ENCODE measurements at places on chromosomes 2 and 18. TPM values are rescaled to one million over a fixed set of nuclear protein-coding genes. Genes with fewer than 3 reads are reported as not detected.

KCNE4 gene
- total RNA-seq: not detected

TRIM43 gene
- total RNA-seq: not detected

CD8A gene
- 0.18 TPM for total RNA-seq

- no peak overlapping the region for H3K4me3 ChIP-seq
- no peaks in the 10 kb centered on the region for H3K36me3 ChIP-seq
- H3K27ac ChIP-seq: no peak overlapping the region
- no peaks in the 10 kb centered on the region for H3K4me1 ChIP-seq
- DNase-seq: no peak
Measured at GRCh38 chr2:29628862-29629261, 292.5 kb downstream of the ALK start.

DNA sequence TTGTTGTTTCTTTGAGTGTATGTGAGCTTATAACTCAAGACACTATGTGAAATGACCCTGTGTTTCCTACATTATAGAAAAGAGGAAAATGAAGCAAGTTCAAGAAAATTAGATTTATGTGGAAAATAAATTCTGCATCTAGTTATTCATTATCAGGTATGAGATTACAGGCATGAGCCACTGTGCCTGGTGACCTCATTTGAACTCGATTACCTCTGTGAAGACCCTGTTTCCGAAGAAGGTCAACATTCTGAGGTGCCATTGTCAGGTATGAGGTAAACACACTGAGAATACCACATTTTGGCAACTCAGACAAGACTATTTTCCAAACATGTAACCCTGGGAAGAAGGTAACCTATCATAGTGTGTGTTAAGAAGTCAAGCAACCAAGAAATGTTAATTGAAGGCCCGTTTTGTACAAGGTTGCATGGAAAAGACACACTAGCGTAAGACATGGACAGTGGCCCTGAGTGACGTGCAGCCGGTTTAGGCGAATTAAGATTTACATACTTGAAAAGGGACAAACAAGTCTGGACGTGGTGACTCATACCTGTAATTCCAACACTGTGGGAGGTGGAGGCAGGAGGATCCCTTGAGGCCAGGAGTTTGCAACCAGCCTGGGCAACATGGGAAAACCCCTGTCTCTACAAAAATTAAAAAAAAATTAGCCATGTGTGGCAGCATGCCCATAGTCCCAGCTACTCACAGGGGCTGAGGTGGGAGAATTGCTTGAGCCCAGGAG, 186.6 kb downstream of the NEDD4L start:
- H3K36me3 ChIP-seq: no peaks in the 10 kb centered on the region
- H3K4me3 ChIP-seq: no peak overlapping the region
- H3K27me3 ChIP-seq: no peaks in the 10 kb centered on the region
- no peak for DNase-seq

Measured in endodermal cell (in vitro differentiated cells).